Osteocyte (in vitro differentiated cells): ENCODE measurements at places on chromosomes 13 and 19. TPM values are rescaled to one million over a fixed set of nuclear protein-coding genes. Genes with fewer than 3 reads are reported as not detected.

ZNF439 gene
- 1.0 and 1.2 TPM in 2 replicates for total RNA-seq

SLAIN1 gene
- total RNA-seq, result 0.16 TPM in 1 of 2 replicates, not detected in the other

DNA sequence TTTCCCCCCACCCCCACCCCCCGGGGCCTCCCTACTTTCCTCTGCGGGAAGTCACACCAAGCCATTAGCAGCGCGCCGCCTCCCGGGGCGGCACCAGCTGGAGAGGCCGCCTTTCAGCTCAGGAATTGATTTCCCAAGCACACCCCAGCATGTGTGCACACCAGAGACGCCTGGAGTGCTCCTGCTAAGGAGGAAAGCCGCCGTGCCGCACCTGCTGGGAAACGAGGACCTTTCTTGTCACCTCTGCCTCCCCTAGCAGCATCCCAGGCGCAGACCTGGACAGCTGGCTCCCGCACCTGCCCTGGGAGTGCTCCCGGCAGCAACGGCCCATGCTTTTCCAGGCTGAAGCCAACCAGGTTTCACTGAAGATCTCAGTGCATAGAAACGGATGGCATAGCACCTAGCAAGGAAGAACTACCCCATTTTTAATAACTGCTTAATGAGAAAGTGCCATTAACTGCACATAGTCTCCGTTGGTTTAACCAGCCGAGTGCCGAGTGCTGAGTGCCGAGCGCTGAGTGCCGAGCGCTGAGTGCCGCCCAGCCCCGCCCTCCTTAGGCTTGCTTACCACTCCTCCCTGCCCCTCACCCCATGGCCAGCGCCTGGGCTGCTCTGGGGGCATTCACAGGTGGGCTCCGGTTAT lies 165.0 kb downstream of the USP12 start:
- peak; percentile 69 for DNase-seq

- peak; percentile 80 for DNase-seq
Observed at GRCh38 chr19:32599736-32600157, 18.8 kb downstream of the PDCD5 start.

DNA sequence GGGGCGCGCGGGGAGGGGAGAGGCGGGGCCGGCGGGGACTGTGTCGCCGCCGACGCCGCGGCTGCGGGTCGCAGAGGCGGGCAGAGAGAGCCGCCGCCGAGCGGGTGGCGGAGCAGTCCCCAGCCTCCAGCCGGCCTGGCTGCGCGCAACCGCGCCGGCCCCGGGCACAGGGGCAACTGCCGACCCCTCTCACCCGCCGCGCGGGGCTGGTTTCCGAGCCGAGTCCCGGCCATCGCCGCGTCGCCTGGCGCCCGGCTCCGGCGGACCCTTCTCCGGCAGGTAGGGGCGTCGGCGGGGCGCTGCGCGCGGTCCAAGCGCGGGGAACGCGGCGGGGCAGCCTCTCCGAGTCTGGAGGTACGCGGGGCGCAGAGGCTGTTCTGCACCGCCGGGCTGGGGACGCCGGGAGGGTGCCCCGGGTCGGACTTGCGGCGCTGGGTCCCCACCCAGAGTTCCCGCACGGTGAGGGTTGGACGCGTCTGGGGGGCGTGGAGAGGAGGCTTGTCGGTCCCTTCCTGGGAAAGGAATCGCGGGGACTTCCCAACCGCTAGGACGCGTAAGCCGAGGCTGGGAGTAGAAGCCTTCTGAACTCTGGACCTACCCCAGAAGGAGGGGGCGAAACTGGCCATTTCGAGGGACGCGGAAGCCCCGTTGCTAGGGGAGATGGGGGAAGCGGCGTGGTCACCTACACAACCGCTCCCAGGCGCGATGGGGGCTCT lies 133.6 kb upstream of the MYO16 start:
- no peak for DNase-seq
